ENCODE measurements at places on chromosomes 1 and 21. TPM values are rescaled to one million over a fixed set of nuclear protein-coding genes. Genes with fewer than 3 reads are reported as not detected.

The CATSPERE gene
- 0.46 TPM for polyA plus RNA-seq

The ALDH4A1 gene
- polyA plus RNA-seq, result 6.0 TPM

The GBP6 gene
- 0.08 TPM for polyA plus RNA-seq

The OR2G6 gene
- not detected for polyA plus RNA-seq

The CNKSR1 gene
- 48.5 TPM for polyA plus RNA-seq

The TNFSF18 gene
- not detected for polyA plus RNA-seq

The FGR gene
- 3.6 TPM for polyA plus RNA-seq

- no peak overlapping the region for H3K4me3 ChIP-seq
- H3K4me1 ChIP-seq, result no peaks in the 10 kb centered on the region
- H3K27me3 ChIP-seq, result no peaks in the 10 kb centered on the region
- no peaks in the 10 kb centered on the region for H3K36me3 ChIP-seq
These were observed 304.8 kb downstream of the USP25 start for GRCh38 chr21:16034446-16035190.

DNA sequence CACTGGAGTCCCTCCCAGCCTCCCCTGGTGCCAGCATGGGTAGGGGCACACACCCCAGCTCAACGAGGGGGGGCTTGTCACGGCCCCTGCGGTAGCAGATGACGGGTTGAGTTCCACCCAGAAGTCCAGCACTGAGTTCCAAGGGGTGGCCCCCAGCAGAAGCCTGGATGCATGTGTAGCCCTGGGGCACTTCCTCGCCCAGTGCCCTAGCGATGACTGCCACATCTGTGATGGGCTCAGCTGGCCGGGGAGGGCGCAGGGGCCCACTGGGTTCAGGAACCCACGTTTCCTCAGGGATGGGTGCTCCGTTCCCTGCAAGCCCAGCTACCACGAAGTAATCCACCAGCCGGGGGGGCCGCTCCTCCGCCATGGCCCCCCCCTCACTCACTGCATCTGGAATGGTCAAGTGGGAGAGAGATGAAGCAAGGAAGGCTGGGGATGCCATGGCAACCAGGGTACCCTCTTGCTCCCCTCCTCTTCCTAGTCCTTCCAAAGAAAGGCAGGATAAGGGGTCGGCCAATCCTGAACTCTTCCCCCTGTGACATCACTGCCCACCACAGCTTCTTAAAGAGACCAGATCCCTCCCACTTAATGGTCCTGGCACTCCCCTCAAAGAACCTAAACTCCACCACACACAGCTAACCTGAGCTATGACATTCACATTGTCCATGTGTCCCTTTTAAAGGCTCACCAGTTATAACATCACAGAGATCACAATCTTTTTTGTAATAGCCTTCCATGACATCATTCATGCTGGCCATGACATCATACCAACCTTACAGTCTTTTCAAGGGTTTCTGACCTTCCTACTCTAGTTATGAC is 2.3 kb downstream of the DENND4B start:
- H3K27me3 ChIP-seq, result no peaks in the 10 kb centered on the region
- H3K27ac ChIP-seq, result no peak overlapping the region
- peak overlapping the region; percentile 94 for H3K4me3 ChIP-seq
- no peaks in the 10 kb centered on the region for H3K4me1 ChIP-seq
- no peak for DNase-seq

GRCh38 chr1:113207019-113207418 is 134.0 kb downstream of the LRIG2 start:
- DNase-seq, result no peak
- H3K27me3 ChIP-seq, result no peaks in the 10 kb centered on the region
- H3K4me3 ChIP-seq, result no peak overlapping the region
- no peaks in the 10 kb centered on the region for H3K4me1 ChIP-seq

- no peaks in the 10 kb centered on the region for H3K36me3 ChIP-seq
- H3K27ac ChIP-seq, result no peak overlapping the region
- H3K4me3 ChIP-seq, result no peak overlapping the region
These were observed 29.5 kb upstream of the RUNX3 start for GRCh38 chr1:24959623-24959975.

DNA sequence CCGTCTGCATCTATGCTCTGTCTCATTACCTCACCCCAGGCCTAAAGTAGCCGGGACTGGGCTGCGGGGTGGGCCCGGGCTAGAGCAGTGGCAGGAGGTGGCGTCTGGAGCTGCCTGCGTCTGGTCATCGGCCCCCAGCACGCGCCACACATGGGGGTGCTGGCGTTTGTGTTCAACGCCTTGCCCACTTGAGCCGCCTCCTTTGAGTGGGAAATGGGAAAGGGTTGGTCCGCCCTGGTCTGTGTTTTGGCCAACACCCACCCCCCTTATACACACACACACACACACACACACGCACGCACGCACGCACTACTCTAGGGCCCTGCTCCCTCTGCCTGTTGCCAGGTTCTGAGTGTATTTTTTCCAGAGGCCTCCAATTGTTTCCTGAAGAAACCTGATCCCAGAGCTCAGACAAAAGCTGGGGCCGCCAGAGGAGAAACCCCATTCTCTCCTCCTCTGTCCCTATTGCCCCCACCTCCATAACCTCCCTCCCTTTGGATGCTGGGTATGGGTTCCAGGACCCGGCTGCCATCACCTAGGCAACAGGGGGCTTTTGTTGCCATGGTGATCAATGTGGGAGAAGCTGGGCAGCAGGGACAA is 10.1 kb downstream of the VANGL2 start:
- no peak overlapping the region for H3K27ac ChIP-seq
- no peaks in the 10 kb centered on the region for H3K36me3 ChIP-seq
- H3K4me1 ChIP-seq, result no peaks in the 10 kb centered on the region
- no peak for DNase-seq

- H3K27me3 ChIP-seq, result no peaks in the 10 kb centered on the region
- no peak for DNase-seq
- no peaks in the 10 kb centered on the region for H3K36me3 ChIP-seq
- H3K27ac ChIP-seq, result no peak overlapping the region
These were observed 63.8 kb downstream of the FBXO2 start for GRCh38 chr1:11590395-11590794.

GRCh38 chr1:79629414-79629813 is 622.9 kb upstream of the ADGRL4 start:
- no peaks in the 10 kb centered on the region for H3K4me1 ChIP-seq
- DNase-seq, result no peak
